T-helper 17 cell (primary cell): ENCODE measurements at places on chromosomes 1 and 21.

- no peak for DNase-seq
Observed at GRCh38 chr1:17587693-17588047, 48.2 kb downstream of the ARHGEF10L start.

DNA sequence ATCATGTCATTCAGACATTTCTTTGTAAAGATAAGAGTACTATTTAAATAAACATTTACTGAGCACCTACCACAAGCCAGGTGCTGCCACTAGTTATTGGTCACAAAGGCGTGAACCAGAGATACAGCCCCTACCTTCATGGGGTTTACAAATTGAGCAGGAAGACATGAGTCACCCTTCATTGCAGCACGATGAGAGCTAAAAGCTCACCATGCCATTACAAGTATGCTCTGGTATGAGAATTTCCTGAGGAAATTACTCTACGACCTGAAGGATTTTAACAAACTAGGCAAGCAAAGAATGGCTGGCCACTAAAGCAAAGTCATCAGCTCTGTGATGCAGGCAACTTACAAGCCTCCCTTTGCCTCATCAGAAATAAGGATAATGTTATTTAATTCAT is 346.8 kb downstream of the BRINP2 start:
- no peak for DNase-seq

GRCh38 chr1:86322241-86322640 is 73.9 kb downstream of the ODF2L start:
- DNase-seq: no peak

DNA sequence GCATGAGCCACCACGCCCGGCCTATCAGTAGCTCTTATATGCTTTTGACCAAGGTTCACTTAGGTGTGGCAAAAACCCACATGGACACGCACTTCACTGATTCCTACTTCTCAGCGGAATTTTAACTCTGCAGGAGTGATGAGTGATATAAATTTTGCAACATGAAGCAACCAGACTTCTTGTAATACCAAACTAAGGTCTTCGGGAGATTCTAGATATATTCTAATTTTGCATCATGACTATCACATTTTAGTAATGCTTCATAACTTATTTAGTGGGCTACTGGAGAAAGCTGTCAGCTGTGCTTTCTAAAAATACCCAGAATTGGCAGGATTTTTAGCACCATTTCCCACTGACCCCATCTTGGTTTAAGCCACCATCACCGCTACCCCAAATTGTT is 27.8 kb downstream of the RHCE start:
- DNase-seq: no peak

DNA sequence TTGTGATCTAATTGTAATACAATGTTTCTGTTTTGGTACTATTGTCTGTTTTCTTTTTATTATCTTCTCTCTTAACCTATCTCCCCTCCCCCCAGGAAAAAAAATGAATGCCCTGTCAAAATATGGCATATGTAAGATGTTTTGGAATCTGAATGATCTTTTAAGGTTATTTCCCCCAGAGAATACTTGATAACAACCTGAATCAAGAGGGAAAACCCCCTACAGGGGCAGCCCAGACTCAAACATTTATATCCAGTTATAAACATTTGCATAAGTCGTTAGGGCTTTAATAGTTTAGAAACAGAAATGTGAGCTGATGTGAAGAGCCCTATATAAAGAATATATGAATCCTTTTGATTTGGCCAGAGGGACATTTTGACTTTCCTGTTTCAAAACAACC is 169.5 kb downstream of the VAV3 start:
- no peak for DNase-seq

- no peak for DNase-seq
Observed at GRCh38 chr1:68378296-68379084, 71.3 kb downstream of the RPE65 start.

DNA sequence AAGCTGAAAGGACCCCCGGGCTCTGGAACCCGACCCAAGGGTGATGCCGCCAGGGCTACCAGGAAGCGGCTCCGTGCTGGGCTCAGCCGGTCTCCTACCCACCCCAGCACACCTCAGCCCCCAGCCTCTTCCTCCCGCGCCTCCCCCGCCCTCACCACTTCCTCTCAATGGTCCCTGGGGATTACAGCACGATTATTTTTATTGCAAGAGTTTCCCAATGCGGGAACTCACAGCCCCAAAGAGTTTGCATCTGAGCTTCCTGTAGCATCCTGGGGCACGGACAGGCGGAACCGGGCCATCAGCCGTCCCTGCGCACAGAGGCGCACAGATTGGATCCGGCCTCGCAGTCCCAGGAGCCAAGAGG is 8.7 kb upstream of the SLX9 start:
- DNase-seq: no peak

DNA sequence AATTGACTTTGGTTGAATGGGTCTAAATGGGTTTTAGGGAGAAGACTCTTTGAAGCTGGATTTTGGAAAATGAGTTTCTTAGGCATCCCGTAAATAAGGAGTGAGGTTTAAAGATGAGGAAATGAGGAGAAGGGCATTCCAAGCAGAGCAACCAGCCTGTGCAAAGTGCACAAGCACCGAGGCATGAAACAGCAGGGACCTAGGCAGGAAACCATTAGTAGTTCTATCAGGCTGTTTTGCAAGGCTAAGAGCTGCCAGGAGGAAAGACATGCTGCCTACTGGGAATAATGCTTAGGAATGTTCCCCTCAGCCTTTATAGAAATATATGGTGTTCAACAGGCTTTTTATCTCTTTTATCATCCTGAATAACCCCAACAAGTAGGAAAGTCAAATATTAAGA is 153.1 kb upstream of the FGGY start:
- DNase-seq: no peak

- DNase-seq: no peak
Observed at GRCh38 chr1:65845535-65846060, 52.9 kb downstream of the PDE4B start.

- DNase-seq: no peak
Observed at GRCh38 chr1:21352586-21352985, 62.3 kb upstream of the ECE1 start.

DNA sequence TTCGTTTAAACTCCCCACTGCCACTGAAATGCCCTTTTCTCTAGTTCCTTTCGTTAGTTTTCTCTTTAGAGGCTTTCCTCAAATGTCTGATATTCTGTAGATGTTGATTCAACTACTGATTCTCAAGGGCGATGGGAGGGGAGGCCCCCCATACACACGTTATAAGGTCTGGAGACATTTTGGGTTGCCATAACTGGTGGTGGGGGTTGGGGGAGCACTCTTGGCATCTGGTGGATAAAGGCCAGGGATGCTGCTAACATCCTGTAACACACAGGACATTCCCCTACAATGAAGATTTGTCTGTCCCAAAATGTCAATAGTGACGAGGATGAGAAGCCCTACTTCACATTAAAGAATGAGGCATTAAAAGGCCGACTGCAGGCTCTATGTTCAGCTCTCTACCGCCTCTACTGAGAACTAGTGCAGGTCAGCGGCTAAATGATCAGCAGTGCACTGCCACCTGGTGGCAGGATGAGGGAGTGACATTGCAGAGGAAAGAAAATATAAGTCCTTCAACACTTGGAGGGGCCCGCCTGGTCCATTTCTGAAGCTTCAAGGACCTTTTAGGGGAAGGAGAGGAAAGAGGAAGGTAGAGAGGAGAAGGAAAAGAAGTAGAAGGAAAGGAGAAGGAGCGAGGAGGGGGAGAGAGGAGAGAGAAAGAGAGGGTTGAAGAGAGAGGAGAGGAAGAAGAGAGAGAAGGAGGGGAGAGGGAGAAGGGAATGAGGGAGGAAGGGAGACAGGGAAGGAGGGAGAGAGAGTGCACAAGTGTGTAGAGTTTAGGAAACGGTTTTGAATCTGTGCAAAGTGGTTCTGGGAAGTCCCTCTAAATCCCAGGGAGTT is 29.4 kb downstream of the ALG14 start:
- peak; percentile 66 for DNase-seq

DNA sequence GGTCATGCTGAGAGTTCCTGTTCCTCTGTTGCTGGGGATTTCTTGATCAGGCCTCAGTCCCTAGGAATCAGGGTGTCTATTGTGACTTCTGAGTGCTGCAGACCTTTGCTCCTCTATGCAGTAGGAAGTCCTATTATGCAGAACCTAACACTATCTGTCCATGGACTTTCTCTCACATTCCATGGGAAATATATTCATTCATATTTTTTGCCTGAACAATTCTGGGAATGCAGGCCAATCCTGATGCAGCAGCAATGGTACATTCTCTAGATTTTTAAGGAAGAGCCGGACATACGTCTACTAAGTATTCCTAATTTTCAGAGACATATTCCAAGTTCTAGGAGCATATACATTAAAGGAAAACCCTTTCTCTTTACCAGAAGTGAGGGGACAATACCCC is 61.1 kb upstream of the C1orf87 start:
- DNase-seq: no peak
